ENCODE measurements at places on chromosomes 11 and 22. TPM values are rescaled to one million over a fixed set of nuclear protein-coding genes. Genes with fewer than 3 reads are reported as not detected.

DNA sequence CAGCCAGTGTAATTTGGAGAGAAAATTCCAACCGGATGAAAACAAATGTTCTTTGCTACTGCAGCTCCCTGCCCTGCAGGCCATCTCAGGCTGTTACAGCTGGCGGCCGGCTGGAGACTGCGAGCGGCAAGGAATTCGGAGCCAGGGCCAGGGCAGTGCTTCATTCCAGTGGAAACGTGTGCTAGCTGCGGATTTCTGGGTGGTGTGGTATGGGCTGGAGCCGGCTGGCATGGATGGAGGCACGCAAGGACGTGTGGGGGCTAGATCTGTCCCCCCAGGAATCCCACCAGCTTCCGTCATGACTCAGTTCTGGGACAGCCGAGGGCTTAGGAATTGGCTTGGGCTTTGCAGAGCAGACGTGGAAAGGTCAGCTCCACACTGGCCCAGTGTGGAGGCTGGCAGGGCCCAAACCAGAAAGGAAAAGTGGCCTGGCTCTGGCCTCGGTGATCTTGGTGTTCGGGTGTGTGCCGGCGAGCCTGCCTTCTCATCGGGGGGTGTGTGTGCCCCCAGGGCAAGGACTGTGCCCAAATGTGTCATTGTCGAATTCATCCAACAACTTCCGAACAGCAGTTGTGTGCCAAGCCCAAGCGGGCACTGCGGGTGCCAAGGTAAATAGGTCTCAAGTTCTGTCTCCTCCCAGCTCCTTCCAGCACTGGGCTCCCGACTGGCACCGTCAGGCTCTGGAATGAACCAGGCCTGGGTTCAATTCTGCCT is 48.1 kb upstream of the SHISAL1 start:
- H3K4me3 ChIP-seq, result no peak overlapping the region
- no peaks in the 10 kb centered on the region for H3K4me1 ChIP-seq
- H3K36me3 ChIP-seq, result no peaks in the 10 kb centered on the region
- no peak overlapping the region for H3K27ac ChIP-seq
- no peak for DNase-seq

DNA sequence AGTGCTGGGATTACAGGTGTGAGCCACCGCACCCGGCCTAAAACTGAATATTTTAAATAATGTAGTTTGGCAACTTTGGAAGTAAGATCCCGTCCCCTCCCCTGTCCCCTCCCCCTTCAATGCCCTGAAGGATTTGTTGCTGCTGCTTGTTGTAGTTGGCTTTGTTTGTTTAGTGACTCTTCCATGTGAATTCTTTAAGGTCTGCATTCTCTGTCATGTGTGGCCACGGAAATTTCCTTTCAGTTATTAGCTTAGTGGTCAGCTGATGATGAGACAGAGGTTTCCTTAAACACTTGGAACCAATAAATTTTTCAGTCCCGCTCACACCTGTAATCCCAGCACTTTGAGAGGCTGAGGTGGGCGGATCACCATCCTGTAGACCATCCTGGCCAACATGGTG is 109.9 kb downstream of the MPPED1 start:
- no peaks in the 10 kb centered on the region for H3K4me1 ChIP-seq
- H3K36me3 ChIP-seq, result no peaks in the 10 kb centered on the region
- H3K27me3 ChIP-seq, result no peaks in the 10 kb centered on the region
- DNase-seq, result no peak
- no peak overlapping the region for H3K27ac ChIP-seq

Gene BBOX1
- not detected for total RNA-seq

Gene ROBO4
- total RNA-seq, result 1.0 TPM

Measured in CD4-positive, CD25-positive, alpha-beta regulatory T cell (primary cell).